ENCODE measurements at places on chromosomes 5 and 9.

- peak; percentile 33 for DNase-seq
Observed at GRCh38 chr5:67636091-67636490, 439.5 kb upstream of the CD180 start.

GRCh38 chr9:5832071-5832537 lies 813 bp downstream of the ERMP1 start:
- no peak for DNase-seq

GRCh38 chr5:80720181-80720580 lies 65.4 kb upstream of the DHFR start:
- no peak for DNase-seq

DNA sequence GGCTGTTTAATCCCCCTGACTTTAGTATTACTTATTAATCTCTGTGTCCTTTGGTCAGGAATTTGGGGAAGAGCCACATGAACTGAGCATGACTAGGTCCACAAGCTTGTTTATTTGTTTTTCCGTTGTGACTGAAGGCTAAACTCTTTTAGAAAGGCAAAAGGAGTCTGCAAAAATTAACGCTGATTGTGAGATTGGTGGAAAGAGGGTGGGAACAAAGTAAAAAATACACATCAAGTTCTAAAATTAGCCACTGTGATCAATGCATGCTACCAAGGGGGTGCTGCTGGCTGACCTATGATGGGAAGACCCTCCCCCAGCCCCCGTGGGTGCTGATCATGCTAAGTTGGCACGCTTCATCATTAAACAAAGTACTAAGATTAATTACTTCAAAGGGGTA lies 356.8 kb downstream of the ADGRV1 start:
- DNase-seq, result no peak

- no peak for DNase-seq
Observed at GRCh38 chr5:43000111-43000840, 39.8 kb downstream of the ANXA2R start.

GRCh38 chr9:3508521-3509291 lies 17.1 kb downstream of the RFX3 start:
- no peak for DNase-seq
